Sciatic nerve (tissue), 2 donors: ENCODE measurements at places on chromosomes 1 and 21. TPM values are rescaled to one million over a fixed set of nuclear protein-coding genes. Genes with fewer than 3 reads are reported as not detected.

Gene LENEP
- not detected for total RNA-seq

Gene RGSL1
- total RNA-seq: not detected

Gene DPT
- total RNA-seq: 17.2 TPM

Gene MTMR11
- total RNA-seq: 16.4 TPM

Gene S100A9
- total RNA-seq: 225 TPM

Gene AGBL4
- total RNA-seq: 1.3 TPM

Gene OPN3
- total RNA-seq: 16.9 TPM

Gene ZNF648
- total RNA-seq: 0.53 TPM

Gene LEPR
- total RNA-seq: 138 TPM

Gene NMNAT2
- 2.6 TPM for total RNA-seq
